ENCODE measurements at places on chromosomes 7 and 10. TPM values are rescaled to one million over a fixed set of nuclear protein-coding genes. Genes with fewer than 3 reads are reported as not detected.

TRPV5 gene
- not detected for total RNA-seq

PHKG1 gene
- total RNA-seq: 0.82 TPM

PMPCB gene
- total RNA-seq: 80.6 TPM

MEOX2 gene
- not detected for total RNA-seq

GPR146 gene
- total RNA-seq: 1.1 TPM

BET1 gene
- total RNA-seq: 12.5 TPM

PRSS2 gene
- 28.8 TPM for total RNA-seq

SOSTDC1 gene
- total RNA-seq: not detected

DNA sequence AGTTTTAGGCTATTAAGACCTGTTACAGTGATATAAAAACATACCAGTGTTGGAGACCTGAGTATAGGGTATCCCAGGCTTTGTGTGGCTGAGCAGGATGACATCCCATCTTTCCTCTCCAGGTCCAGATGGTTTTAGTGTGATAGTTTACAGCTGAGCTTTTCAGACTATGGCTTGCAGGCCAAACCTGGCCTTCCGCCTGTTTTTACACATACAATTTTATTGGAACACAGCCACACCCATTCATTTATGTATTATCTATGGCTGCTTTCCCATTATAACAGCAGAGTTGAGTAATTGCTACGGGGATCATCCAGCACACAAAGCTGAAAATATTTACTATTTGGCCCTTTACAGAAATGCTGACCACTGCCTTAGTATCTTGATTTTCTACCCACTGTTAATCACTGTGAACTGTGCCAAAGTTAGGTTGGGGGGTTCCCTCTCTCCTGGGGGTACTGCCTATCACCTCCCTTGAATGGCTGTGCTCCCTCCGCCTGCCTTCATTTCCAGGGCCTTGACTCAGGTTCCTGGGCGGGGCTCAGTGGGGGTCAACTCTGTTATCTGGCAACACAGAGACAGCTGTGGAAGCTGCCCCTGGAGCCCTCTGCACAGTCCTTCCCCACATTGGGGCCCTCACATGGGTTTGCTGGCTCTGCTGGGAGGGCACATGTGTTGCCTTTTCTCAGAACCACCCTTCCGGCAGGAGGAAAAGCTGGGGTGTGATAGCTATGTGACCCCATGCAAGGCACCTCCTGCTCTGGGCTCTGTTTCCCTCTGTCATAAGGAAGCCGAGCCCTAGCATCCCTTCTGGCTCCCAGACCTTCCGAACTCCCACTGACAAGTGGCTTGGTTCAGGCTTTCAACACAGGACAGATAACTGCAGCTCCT is 40.3 kb upstream of the SH2D4B start:
- H3K27ac ChIP-seq: no peak overlapping the region
- no peak overlapping the region for H3K4me3 ChIP-seq
- peaks cover 57% of the 10 kb centered on the region for H3K4me1 ChIP-seq
- peaks cover 2% of the 10 kb centered on the region for H3K36me3 ChIP-seq

DNA sequence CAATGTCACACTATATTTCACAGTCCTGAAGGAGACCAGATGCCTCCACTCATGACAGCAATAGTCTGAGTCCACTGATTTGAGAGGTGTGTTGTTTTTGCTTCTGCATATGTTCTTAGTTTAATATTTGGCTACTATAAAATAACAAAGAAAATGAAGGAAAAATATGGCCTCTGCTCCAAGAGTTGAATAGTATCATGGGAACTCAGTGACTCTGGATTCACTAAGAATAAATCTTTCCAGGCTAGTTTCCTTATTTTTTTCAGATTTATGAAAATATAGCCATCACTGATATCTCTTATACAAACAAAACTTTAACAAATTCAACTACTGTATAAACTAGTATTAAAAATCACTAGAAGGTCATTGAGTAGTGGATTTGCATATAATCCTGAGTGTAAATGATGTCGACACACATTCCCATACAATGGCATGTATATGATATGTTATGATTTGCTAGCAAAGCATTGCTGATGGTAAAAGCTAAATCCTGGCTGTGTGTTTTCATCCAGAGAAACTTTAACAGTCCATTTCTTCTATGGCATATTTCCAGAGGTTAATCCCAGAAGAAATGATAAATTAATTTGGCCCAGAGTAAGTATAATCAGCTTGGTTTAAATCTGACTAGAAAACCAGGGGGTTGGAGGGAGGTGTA is 66.0 kb upstream of the VIPR2 start:
- DNase-seq: no peak
- no peak overlapping the region for H3K27ac ChIP-seq
- no peak overlapping the region for H3K4me3 ChIP-seq
- no peaks in the 10 kb centered on the region for H3K36me3 ChIP-seq

GRCh38 chr7:1732645-1733044 is 62.6 kb downstream of the ELFN1 start:
- H3K36me3 ChIP-seq: no peaks in the 10 kb centered on the region
- H3K27me3 ChIP-seq: no peaks in the 10 kb centered on the region
- no peak for DNase-seq
- no peak overlapping the region for H3K4me3 ChIP-seq

- no peaks in the 10 kb centered on the region for H3K36me3 ChIP-seq
Observed at GRCh38 chr10:78513330-78513729, 479.7 kb downstream of the RPS24 start.

GRCh38 chr7:159246702-159247480 is 102.2 kb upstream of the VIPR2 start:
- H3K36me3 ChIP-seq: no peaks in the 10 kb centered on the region
- no peak overlapping the region for H3K27ac ChIP-seq
- no peak for DNase-seq

- H3K4me3 ChIP-seq: no peak overlapping the region
- no peak for DNase-seq
- H3K36me3 ChIP-seq: no peaks in the 10 kb centered on the region
- no peaks in the 10 kb centered on the region for H3K27me3 ChIP-seq
- H3K4me1 ChIP-seq: no peaks in the 10 kb centered on the region
Observed at GRCh38 chr10:29608062-29608461, 26.7 kb downstream of the SVIL start.

DNA sequence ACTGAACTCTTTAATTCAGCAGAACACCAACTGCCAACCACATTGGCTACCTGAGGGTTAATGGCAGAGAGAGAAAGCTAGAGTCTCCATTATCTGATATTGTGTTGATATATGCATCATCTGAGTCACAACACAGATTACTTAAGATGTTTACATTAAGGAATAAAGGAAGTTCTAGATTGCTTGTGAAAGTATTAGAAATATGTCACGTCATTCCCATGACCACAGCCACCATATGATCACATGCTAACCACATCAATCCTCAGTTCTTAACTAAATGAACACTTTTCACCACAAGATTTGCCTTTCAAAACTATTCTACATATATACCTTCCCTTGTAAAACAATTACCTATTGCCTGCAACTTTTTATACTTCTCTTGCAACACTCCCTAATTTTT is 337.9 kb downstream of the FGFR2 start:
- no peak overlapping the region for H3K4me3 ChIP-seq
- no peak overlapping the region for H3K27ac ChIP-seq
- H3K4me1 ChIP-seq: no peaks in the 10 kb centered on the region
- H3K36me3 ChIP-seq: no peaks in the 10 kb centered on the region

GRCh38 chr7:147774461-147774860 is 816.1 kb upstream of the C7orf33 start:
- H3K4me3 ChIP-seq: no peak overlapping the region
- H3K27ac ChIP-seq: no peak overlapping the region
- H3K36me3 ChIP-seq: no peaks in the 10 kb centered on the region
- no peak for DNase-seq

- H3K36me3 ChIP-seq: no peaks in the 10 kb centered on the region
- no peaks in the 10 kb centered on the region for H3K27me3 ChIP-seq
- no peak overlapping the region for H3K27ac ChIP-seq
- no peaks in the 10 kb centered on the region for H3K4me1 ChIP-seq
Observed at GRCh38 chr10:33314811-33315561, 19.5 kb downstream of the NRP1 start.

- no peaks in the 10 kb centered on the region for H3K4me1 ChIP-seq
- no peak overlapping the region for H3K4me3 ChIP-seq
- H3K27ac ChIP-seq: no peak overlapping the region
Observed at GRCh38 chr10:25912866-25913265, 21.2 kb upstream of the MYO3A start.

DNA sequence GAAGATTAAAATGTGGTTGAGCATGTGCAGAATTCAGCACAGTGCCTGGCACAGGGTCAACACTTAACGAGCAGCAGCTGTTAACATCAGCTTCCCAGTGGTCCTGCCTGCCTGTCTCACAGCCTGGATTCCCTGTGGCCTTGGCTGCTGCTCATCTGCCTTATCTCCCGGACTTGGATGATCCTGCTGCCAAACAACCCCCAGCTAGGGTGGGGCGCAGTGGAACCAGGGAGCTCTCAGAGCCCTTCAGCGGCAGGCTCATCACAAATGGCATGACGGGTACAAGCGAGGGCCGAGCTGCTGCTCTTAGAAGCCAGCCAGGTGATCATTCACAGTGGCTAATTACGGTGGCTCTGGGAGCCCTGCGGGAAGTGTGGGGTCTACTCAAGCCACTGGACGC is 13.0 kb upstream of the SMARCD3 start:
- H3K36me3 ChIP-seq: no peaks in the 10 kb centered on the region
- H3K4me1 ChIP-seq: no peaks in the 10 kb centered on the region

DNA sequence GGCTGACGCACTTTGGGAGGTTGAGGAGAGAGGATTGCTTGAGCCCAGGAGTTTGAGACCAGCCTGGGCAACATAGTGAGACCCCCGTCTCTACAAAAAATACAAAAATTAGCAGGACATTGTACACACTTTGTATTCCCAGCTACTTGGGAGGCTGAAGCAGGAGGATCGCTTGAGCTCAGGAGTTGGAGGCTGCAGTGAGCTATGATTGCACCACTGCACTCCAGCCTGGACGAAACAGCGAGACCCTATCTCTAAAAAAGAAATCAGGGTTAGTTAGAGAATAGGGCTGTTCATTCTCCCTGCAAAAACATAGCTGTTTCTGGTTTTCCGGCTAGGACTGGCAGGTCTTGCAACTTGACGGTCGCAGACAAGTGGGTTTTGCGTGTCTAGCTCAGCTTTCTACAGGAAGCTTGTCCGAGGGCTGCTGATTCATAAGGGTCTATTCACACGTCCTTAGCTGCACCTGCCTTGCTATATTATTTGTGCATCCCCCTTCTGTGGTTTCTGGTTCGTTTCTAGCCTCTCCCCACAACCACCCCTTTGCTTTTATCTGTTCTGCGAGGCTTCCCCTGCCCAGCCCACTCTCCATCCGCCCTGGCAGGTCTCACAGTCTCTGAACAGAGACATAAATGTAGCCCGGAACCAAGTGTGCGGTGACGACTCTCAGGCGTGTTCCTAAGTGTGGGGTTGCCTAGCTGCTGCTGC is 10.7 kb downstream of the AMZ1 start:
- no peaks in the 10 kb centered on the region for H3K36me3 ChIP-seq
- H3K4me1 ChIP-seq: peaks cover 21% of the 10 kb centered on the region
- H3K27ac ChIP-seq: peak overlapping the region; percentile 38
- H3K4me3 ChIP-seq: 0 out of 2 replicates have a peak overlapping the region, but pooled peaks have one; percentile 32

GRCh38 chr7:50396856-50397255 is 53.3 kb downstream of the FIGNL1 start:
- peaks cover 38% of the 10 kb centered on the region for H3K4me1 ChIP-seq
- peak overlapping the region; percentile 60 for H3K27ac ChIP-seq
- no peak for DNase-seq
- H3K27me3 ChIP-seq: no peaks in the 10 kb centered on the region

- H3K27me3 ChIP-seq: no peaks in the 10 kb centered on the region
- H3K36me3 ChIP-seq: no peaks in the 10 kb centered on the region
- no peak for DNase-seq
- no peak overlapping the region for H3K4me3 ChIP-seq
- no peak overlapping the region for H3K27ac ChIP-seq
Observed at GRCh38 chr10:113977174-113977573, 66.5 kb upstream of the ADRB1 start.

- H3K27me3 ChIP-seq: no peaks in the 10 kb centered on the region
- H3K27ac ChIP-seq: no peak overlapping the region
- peak; percentile 42 for DNase-seq
- H3K4me3 ChIP-seq: no peak overlapping the region
- no peaks in the 10 kb centered on the region for H3K36me3 ChIP-seq
Observed at GRCh38 chr7:33671531-33672262, 233.6 kb upstream of the BMPER start.

DNA sequence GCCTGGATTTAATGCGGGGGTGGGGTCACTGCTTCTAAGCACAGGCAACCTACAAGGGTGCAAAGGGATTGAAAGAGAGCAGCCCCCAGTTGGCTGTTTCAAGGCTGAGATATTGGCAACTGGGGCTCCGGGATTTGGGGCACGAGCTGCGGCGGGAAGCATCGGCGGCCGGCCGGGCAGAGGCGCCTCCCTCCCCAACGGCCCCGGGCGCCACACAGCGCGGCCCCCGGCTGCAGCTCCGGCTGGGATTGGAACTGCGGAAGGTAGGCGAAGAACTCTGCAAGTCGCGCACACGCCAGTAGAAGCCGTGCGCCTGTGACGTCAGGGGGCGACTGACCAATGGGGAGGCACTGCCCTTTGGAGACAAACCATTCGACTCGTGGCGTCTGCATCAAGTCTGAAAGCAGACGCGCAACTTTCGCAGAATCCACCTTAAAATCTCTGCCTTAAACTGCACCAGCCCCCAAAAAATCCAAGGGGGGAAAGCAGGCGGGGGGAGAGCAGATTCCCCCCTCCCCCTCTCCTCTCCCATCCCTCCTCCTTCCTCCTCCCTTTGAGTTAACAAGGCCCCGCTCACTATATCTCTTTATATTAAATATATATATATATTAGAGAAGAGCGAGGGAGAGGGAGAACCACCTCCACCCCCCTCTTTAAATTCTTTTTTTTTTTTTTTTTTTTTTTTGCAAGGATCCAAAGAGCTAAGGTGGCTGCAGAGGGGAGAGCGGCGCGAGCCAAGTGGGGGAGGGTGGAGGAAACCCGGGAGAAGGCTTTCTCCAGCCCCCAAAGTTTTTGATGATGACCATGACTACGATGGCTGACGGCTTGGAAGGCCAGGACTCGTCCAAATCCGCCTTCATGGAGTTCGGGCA is at the start of gene DLX6:
TSS of gene DLX6 (plus strand) at position 371 of the 872 bp plus-strand sequence. CDS start at position 796, 425 bp downstream.
- peaks cover 20% of the 10 kb centered on the region for H3K27me3 ChIP-seq
- no peak within 1 kb of the TSS for H3K27ac ChIP-seq
- H3K36me3 ChIP-seq: no peaks in the 10 kb centered on the region

DNA sequence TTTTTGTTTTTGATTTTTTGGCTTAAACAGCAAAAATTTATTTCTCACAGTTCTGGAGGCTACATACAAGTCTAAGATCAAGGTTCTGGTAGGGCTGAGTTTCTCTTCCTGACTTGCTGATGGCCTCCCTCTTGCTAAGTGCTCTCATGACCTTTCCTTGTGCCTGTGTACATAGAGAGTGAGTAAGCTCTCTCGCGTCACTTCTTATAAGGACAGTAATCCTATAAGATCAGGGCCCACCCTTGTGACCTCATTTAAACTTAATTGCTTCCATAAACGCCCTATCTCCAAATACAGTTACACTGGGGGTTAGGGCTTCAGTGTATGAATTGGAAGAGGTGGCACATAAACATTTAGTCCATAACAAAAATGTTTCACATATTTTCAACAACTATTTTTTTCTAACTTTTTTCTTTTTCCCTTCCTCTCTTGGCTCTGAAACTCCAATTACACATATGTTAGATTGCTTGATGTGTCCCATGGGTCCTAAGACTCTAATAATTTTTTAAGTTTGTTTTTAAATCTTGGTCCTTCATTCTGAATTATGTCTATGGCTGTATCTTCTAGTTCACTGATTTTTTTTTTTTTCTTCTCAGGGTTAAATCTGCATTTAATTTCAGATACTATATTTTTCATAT is 149.8 kb downstream of the HBP1 start:
- DNase-seq: no peak
- no peaks in the 10 kb centered on the region for H3K4me1 ChIP-seq
- no peaks in the 10 kb centered on the region for H3K36me3 ChIP-seq

- H3K27me3 ChIP-seq: no peaks in the 10 kb centered on the region
- H3K36me3 ChIP-seq: no peaks in the 10 kb centered on the region
- no peak overlapping the region for H3K4me3 ChIP-seq
- DNase-seq: no peak
- H3K4me1 ChIP-seq: no peaks in the 10 kb centered on the region
Observed at GRCh38 chr10:77176232-77176631, 461.4 kb downstream of the KCNMA1 start.
